SHP77 (cell line): ENCODE measurements at places on chromosomes 1 and 21.

DNA sequence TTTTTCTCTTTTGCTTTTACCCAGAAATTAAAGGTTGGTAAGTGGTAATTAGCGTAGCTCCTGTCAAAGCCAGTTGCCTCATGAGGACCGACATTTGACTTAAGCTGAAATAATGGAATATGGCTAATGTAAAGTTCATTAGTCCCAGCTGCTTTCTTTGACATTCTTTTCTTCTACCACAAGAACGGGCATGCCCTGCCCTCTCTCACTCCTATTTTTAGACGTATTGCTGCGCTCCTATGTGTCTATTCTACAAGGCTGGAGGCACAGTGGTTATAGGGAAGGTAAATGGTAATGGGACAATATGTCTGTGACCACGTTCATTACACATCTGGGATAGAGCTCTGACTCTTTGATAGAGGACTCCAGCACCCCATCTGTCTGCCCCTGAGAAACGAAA is 6.8 kb downstream of the CORT start:
- no peak for DNase-seq

DNA sequence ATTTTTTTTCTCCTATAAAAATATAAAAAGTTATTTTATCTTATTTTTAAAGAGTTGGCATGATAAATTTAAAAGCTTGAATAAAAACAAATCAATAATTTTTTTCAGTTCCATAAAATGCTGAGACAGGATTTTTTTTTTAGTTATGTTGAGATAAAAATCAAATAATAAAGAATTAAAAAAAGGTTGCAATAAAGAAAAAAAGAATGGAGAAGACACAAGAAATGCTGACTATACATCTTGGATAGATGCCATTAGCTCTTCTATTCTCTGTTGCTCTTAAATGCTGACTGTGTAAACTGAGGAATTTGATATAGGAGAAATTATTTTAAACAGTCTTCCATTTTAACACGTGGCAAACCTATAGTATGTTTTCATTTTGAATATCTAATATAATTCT is 2298.5 kb downstream of the MRPL39 start:
- no peak for DNase-seq

GRCh38 chr21:33151941-33152731 is 77.6 kb upstream of the IFNAR2 start:
- DNase-seq, result no peak

GRCh38 chr1:98048244-98048643 is 127.4 kb upstream of the DPYD start:
- no peak for DNase-seq

DNA sequence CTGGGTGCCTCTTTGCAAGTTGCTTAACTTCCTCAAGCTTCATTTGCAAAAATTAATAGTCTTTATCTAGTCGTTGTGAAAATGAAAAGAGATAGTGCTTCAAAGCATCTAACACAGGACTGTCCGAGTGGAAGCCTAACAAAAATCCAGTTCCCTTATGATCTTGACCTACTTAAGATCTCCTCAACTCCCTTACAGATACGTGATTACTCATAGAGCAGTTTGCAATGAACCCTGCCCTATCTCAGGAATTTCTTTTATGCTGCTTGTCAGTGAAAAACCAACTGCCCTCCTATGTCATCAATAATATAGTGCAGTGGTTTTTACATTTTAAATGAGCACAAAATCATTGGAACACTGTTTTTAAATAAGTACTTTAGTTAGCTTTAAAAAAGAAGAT is 314.3 kb downstream of the BACH1 start:
- no peak for DNase-seq

- DNase-seq, result no peak
Observed at GRCh38 chr1:100279954-100280682, 14.1 kb downstream of the RTCA start.

GRCh38 chr1:245650441-245650960 is 495.7 kb downstream of the KIF26B start:
- no peak for DNase-seq

- DNase-seq, result no peak
Observed at GRCh38 chr1:116417678-116418077, 44.6 kb downstream of the ATP1A1 start.

DNA sequence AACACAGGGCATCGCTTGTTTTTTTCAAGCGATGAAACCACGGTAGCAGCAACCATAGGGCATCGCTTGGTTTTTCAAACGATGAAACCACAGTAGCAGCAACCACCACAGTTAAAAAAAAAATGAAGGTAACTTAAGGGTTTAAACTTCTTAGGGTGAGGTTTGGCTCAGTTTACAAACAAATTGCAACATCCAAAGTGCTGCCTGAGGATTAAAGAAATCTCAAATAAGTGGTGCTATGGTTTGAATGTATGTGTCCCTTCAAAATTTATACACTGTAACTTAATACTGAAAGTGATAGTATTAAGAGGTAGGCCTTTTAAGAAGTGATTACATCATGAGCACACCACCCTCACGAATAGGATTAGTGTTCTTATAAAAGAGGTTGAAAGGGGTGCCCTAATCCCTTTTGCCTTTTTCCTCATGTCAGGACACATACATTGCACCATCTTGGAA is 6.4 kb upstream of the GBP5 start:
- DNase-seq, result no peak

- no peak for DNase-seq
Observed at GRCh38 chr1:175521249-175522040, 221.9 kb downstream of the TNR start.

DNA sequence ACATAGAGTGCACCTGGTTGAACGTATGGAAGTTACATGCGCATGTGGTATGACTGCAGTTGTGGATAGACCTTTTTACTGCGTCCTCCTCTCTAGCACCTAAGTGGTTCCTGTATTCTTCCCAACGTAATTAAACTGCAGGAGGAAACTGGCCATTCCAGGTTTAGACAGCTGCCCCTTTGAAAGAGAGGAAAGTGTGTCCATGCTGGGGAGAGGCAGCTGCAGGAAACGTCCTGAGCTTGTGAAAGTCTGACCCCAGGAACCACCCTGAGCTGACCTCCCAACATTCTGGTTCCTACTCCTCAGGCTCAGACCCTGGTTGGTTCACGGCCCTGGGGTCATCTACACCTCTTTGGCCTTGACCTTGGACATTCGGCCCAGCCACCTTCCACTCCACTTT is 309.3 kb downstream of the DISC1 start:
- peak; percentile 86 for DNase-seq

GRCh38 chr1:183590244-183591191 is at the start of gene NCF2:
Gene NCF2, minus strand, starts transcription at chr1:183590459. Its CDS starts 130 bp downstream, at chr1:183590329.
- DNase-seq, result no peak

DNA sequence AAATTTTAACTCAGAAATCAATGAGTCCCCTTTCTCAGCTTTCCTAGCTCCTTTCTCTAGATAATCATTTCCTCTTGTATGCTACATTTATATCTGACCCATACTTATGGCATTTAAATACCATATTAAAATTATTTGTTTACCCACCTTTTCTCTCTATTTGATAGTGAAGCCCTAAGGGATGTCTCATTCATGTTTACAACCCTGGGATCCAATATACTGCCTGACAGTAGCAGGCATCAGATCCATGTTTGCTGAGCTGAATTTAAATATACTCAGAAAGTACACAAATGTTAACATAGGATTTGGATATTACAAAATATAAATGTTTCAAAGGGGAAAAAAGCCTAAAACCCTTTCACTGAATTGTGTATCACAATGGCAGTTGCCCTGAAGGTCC is 26.5 kb downstream of the SCMH1 start:
- no peak for DNase-seq

- no peak for DNase-seq
Observed at GRCh38 chr1:209341673-209342420, 241.7 kb upstream of the CAMK1G start.

DNA sequence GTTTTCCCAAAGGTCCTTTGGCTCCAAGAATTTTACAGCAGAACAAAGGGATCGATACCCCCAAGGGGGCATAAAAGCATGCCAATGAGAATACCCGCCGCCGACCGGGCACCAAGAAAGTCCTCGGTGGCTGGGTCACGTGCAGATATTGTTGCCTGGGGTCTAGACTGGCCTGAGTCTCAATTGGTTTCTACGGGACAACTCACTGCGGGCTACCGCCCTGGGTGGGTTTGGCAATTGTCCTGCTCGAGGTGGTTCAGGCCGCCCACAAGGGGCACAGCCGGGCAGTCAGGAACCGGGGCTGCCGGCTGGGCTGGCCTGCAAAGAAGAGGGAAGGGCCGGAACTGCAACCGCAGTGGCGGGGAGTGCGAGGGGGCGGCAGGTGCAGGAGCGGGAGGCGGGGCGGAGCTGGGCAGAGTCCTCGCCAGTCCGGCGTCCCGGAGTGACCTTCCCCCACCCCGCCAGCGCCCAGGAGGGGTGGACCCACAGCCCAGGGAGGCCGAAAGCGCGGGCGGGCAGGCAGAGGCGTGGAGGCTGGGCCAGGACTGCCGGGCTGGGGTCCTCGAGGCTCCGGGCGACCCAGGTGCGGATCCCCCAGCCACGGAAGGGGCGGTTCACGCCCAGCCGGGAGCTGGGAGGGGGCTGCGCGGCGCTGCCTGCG is 926 bp upstream of the ATP1B1 start:
- peak; percentile 68 for DNase-seq

DNA sequence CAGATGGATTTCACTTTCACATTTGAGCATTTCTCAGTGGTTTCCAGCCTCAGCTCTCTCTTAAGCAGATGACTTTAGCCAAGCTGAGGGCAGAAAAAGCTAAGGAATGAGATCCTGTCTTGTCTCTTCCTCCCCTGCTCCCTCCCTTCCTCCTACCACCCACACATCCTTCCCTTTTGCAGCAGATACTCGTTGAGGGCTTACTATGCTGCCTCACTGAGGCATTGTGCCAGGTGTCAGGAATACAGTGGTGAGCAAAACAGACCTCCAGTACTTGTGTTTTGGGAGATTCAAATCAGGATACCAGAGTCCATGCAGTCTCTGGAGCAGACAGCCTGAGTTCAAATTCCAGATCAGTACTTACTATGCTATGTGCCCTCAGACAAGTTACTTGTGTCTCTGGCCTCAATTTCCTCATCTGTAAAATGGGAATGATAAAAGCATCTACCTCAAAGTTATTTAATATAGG is 43.2 kb downstream of the KIF26B start:
- DNase-seq, result no peak

- no peak for DNase-seq
Observed at GRCh38 chr1:197618061-197618460, 157.2 kb downstream of the DENND1B start.

DNA sequence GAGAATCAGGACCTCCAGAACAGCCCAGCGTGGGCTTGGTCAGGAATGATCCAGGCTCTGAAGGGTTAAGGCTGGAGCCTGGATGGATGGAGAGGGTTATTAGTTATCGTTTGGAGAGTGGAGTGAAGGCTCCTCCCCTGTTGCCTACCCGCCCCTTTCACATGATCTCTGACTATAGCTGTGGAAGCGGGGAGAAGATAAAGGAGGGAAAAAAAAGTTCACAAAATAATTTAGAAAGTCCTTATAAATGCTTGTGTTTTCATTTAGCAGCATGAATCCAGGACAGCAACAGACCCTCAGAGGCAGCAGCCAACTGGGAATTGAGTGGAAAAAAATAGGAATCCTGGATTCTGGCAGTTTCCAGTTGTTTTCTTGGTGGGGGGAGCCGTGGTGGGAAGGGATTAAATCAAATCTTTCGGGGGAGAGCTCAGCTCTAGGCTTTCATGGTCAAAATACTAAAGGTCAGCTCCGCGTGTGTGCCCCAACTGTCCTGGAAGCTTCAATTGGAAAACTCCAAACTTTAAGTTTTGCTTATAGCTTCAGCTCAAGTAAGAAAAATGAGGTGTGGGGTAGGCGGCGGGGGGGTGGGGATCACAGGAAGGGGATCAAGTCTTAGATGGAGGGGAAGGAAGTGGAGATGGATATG is 595 bp upstream of the DDR2 start:
- no peak for DNase-seq

GRCh38 chr1:245489838-245490237 is 335.1 kb downstream of the KIF26B start:
- DNase-seq, result no peak

GRCh38 chr21:31042080-31042464 is 3.8 kb upstream of the KRTAP19-8 start:
- DNase-seq, result no peak

DNA sequence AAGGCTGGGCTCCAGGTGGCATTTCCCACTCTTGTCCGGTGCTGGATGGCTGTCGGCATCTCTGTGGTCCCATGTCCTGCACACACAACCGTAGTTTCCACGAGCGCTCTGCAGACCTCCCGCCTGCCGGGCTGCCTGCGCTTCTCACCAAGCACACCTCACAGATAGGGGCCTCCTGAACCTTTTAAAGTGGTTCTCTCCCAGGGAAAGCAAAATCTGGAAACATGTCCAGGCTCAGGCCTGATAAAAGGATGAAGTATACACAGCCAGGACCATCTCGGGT is 46.2 kb downstream of the CAPN9 start:
- no peak for DNase-seq

DNA sequence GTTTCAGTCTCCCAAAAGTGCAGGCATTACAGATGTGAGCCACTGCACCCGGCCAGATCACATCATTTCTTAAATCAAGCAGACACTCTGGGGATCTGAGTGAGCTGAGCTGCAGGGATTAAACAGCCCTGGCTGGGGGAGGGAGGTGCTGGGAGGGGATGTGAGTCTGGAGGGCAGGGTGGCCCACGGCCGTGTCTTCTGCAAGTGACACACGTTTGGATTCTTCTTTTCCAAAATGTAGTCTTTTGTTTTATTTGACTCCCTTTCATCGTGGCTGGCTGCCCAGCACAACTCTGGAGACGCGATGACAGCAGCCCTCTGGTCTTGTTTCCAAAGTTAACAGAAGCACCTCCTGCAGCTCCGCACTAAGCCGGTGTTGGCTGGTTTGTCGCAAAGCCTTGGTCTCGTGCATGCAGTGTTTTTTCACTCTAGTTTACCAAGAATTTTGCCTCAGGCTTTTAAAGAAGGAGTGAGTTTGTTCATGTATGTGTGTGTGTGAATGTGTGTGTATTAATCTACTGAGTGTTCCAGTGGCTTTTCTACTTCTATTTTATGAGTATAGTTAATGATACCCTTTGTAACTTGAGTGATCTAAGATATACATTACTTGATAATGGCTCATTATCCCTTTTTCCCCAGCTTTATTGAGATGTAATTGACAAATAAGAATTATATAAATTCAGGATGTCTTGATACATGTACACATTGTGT is 2.8 kb upstream of the KRTAP10-5 start:
- DNase-seq, result no peak

DNA sequence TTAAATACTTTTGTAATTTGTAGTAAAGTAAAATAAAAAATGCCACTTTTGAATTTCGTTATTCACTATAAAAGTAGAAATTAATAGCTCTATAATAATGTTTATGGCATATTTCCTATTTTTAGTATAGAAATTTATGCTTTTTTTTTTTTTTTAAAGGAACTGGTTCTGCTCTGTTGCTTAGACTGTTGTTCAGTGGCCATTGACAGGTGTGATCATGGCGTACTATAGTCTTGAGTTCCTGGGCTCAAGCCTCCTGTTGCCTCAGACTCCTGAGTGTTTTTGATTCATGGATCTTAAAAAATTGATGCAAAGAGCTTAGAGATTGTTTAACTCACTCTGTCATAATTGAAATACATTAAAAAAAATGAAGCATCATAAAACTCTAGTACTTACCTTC is 53.6 kb downstream of the RPS6KC1 start:
- DNase-seq, result no peak

GRCh38 chr1:37865348-37866120 is 6.1 kb upstream of the MTF1 start:
- no peak for DNase-seq

GRCh38 chr1:73463873-73464272 is 734.1 kb downstream of the LRRIQ3 start:
- DNase-seq, result no peak
